NCI-H1694 treated with DMSO at 0.1 percent for 48 hours (cell line): ENCODE measurements at places on chromosomes 6 and 20.
A peak's percentile ranks its signal among the peaks of the same experiment; 100 is the strongest.

DNA sequence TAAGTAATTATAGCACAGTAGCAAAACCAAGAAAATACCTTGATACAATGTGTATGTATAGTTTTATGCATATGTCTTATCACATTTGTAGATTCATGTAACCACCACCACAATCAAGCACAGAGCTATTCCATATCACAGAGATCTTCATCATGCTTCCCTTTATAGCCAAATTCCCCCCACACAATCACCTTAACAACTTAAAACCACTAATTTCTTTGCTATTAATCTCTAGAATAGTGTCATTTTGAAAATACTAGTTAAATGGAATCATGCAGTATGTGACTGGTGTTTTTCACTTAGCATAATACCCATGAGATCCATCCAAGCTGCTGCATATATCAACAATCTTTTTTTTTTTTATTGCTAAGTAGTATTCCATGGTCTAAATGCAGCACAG is 8.2 kb downstream of the HLA-DRA start:
- no peak for DNase-seq

DNA sequence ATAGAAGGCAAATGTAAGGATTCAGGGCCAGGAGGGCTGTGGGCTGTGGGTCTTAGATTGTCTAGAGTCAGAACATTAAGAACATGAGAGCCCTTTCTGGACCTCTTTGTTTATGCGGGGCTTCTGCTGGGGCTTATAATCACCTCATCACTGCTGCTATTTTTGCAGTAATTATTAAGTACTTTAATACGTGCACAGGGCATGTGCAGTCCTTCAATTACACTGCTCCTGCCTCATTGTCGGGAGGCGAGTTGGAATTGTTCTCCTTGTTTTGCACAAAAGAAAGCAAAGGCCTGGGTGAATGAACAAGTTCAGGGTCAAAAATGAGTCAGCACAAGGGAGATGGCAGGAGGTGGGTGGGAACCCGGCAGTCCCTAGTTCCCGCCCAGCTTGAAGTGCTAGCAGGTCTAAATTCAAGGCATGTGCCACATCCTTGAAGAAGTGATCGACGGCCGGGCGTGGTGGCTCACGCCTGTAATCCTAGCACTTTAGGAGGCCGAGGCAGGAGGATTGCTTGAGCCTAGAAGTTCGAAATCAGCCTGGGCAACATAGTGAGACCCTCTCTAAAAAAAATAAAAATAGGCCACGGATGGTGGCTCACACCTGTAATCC is 34.4 kb upstream of the PTPN1 start:
- DNase-seq: no peak

GRCh38 chr20:37201827-37202162 is 22.4 kb upstream of the MROH8 start:
- DNase-seq: no peak

- peak; percentile 83 for DNase-seq
Measured at GRCh38 chr6:23566418-23566817, 559.6 kb upstream of the NRSN1 start.
